ENCODE measurements at places on chromosomes 6 and 20. TPM values are rescaled to one million over a fixed set of nuclear protein-coding genes. Genes with fewer than 3 reads are reported as not detected.

DNA sequence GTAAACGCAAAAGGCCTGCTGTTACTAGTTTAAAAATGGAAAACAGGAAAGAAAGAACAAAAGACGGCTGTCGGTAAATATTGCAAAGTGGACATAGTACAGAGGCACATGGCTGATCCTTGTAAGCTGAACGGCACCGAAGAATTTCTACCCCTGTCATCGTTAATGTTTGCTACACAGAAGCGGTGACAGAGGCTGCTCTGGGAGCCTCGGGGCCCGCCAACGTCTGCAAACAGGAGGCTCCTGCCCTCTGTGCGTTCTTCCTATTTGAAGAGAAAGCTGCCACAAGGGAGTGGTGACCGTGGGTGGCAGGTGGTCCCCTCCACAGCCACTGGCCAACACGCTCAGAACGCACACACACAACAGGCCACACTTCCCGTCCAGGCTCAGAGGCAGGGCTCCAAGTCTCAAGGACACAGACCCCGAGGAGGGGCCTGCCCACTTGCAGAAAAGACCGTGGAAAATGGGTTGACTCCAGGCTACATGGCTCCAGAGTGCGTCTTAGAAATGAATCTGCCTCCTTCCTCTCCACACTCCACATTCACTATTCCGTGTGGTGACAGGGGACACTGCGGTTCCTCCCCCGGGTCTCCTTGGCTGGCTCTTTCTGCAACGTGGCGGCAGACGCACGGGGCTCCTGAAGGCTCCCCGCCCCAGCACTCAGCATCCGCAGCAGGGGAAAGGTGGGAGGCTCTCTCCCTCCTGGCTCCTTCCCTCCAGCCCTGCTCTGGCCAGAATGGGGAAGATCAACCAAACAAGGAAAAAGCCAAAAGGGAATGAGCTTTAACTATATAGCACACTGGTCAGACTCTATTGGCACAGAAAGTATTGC lies 64.5 kb downstream of the GMPR start:
- no peak for DNase-seq

DNA sequence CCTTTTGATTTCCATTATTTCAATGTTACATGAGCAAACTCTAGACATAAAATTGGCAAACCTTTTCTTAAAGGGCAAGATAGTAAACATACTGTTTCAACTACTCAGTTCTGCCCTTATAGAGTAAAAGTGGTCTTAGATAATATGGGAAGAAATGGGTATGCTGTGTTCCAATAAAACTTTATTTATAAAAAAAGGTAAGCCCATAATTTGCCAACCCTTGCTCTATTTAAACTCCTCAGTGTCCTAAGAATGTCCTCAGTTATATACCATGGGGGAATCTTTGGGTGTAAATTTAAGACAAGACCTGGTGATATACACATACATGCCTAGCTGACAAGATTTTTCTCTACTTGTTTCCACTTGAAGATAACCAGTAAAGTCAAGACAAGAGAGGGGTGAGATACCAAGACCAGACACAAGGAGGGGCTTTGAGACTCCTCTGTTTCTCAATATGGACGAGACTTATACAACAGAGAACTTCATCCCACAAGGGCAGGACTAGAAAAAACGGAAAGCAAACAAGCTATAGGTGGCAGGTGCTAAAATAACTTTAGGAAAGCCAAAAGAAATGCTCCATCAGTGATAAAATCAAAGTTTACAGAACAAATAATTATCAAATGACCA lies 10.5 kb downstream of the SNX3 start:
- no peak for DNase-seq

DNA sequence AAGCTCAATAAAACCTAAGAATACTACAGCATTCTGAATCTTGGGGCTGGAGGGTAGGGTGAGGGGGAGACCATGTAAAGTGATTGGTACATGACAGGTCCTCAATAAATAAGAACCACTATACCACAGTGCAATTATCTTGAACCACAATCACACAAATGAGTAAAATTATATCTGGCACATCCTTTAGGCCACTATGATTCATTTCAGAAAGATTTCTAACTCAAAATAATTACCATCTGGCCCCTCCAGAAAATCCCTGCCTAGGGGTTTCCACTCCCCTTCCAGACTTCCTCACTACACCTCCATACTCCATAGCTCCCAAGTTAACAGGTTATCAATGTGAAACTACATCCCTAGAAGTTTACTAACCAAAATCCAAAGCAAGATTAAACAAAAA lies 19.7 kb downstream of the AKIRIN2 start:
- no peak for DNase-seq

The HLA-DRB5 gene
- total RNA-seq, result not detected

- no peak for DNase-seq
Observed at GRCh38 chr6:134511984-134512683, 194.2 kb upstream of the SGK1 start.

GRCh38 chr20:50550531-50550930 lies 40.3 kb downstream of the PTPN1 start:
- no peak for DNase-seq

Measured in osteocyte (in vitro differentiated cells).